ENCODE measurements at places on chromosomes 7 and 10.
A peak's percentile ranks its signal among the peaks of the same experiment; 100 is the strongest.

GRCh38 chr10:129097776-129098330, 369.2 kb upstream of the MGMT start:
- no peak for DNase-seq

- DNase-seq = no peak
Measured at GRCh38 chr10:6249698-6250097, 47.0 kb downstream of the PFKFB3 start.

DNA sequence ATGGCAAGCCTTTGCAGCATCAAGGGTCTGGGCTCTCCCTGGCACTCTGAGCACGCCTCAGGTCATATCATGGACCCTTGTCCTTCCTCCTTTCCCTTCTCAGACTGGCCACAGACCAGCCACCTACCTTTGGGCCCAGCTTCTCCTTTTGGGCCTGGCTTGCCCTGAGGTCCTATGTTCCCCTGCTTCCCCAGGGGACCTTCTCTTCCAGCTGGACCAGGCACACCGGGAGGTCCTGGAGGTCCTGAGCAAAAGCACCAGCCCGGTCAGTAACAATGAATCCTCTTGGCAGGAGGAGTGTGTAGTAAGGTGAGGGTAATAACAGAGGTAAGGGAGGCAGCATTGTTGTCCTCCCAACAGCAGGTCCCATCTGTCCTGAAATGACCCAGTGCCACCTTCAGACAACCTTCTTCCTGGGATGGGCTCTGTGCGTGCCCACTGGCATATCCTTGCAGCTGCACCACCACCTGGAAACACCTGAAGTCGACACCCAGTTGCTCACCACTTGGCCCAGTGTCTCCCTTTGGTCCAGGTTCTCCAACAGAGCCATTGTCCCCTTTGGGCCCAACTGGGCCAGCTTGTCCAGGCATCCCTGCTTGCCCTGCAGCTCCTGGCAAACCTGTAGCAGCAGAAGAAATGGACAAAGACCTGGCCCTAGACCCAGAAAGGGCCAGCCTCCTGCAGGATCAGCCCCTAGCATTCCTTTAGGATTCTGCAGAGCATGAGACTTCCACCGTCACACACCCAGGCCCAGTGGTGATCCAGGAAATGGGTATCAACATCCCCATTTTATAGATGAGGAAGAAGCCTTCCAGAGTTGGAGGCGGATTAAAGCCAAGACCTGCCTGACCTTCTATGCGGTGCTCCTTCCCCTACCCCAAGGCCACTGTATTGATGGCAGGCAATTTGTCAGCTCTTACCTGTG, 6.4 kb downstream of the SFTPD start:
- no peak for DNase-seq

GRCh38 chr7:1253681-1254181, 21.1 kb downstream of the UNCX start:
- DNase-seq = no peak

- no peak for DNase-seq
Measured at GRCh38 chr7:137992550-137993394, 9.1 kb downstream of the CREB3L2 start.

- DNase-seq = no peak
Measured at GRCh38 chr7:45716380-45717203, 142.4 kb downstream of the ADCY1 start.

DNA sequence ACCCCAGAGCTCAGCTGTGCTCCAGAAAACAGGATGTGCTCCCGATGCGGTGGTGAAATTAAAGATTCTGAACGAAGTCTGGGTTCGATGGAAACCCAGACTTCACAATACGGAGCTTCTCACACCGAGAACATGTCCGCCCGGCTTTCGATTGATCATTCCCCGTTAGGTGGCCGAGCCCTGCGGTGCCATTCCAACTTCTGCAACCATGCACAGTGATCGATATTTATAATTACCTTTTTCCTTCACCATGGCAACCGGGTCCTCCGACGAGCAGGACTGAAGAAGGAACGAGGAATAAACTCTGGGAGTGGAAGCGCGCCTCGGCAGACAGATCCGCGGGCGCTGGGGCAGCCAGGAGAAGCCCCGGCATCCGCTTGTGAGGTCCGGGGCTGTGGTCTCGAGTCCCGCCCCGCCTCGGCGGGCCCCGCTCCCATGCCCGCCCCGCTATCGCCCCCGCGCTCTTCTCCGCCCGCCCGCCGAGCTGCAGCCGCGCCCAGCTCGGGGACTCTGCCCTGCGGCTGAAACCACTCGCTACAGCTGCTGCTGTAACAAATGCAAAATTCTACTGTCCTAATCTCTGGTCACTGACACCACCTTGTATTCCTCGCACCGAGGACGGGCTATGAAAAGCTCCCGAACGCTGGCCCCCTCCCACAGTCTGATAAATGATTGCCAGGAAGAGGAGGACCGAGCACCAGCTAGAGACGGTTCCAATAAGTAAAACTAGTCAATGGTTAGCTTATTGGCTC, 26.2 kb downstream of the ABLIM1 start:
- DNase-seq = no peak

- no peak for DNase-seq
Measured at GRCh38 chr10:79927111-79927828, 21.6 kb downstream of the SFTPD start.

GRCh38 chr7:146067880-146068279, 48.7 kb upstream of the CNTNAP2 start:
- DNase-seq = no peak

- DNase-seq = no peak
Measured at GRCh38 chr10:66085906-66086305, 839.9 kb upstream of the LRRTM3 start.

GRCh38 chr7:108001764-108002725, 916 bp downstream of the LAMB1 start:
- DNase-seq = peak; percentile 22

DNA sequence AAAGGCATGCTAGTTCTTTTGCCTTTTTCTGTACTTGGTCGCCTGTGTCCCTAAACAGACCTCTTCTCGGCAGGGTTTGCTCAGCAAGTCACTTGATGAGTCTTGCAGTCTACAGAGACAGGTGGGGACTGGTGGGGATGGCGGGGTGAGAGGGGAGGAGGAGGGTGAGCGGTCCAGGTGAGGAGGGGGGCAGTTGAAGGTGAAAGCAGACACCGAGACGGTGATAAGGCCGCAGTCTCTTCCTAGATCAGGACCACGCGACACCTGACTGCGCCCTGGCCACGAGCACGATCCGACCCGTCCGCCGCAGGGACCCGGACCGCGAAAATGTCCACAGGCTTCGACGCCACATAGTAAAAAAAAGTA, 566 bp downstream of the ASNS start:
- DNase-seq = no peak

DNA sequence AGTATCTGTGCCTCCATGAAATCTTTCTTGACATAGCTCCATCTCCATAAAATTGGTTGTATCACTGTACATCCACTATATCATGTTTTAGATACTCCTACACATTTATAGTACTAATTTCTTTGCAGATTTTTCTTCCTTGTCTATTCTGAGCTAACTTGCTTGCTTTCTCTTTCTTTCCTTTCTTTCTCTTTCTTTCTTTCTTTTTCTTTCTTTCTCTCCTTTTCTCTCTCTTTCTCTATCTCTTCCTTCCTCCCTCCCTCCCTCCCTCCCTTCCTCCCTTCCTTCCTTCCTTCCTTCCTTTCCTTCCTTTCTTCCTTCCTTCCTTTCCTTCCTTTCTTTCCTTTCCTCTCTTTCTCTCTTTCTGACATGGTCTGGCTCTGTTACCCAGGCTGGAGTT, 23.7 kb downstream of the TASOR2 start:
- no peak for DNase-seq

- no peak for DNase-seq
Measured at GRCh38 chr7:79653136-79653631, 199.7 kb upstream of the MAGI2 start.

DNA sequence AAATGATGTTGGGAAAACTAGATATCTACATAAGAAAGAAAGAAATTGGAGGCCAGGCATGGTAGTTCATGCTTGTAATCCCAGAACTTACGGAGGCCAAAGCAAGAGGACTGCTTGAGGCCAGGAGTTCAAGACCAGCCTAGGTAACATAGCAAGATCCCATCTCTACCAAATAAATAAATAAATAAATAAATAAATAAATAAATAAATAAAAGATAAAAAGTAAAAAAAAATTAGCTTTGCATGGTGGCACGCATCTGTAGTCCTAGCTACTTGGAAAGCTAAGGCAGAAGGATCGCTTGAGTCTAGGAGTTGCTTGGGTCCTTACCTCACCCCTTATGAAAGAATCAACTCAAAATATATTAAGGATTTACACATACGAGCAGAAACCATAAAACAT, 193.5 kb upstream of the NOBOX start:
- no peak for DNase-seq

DNA sequence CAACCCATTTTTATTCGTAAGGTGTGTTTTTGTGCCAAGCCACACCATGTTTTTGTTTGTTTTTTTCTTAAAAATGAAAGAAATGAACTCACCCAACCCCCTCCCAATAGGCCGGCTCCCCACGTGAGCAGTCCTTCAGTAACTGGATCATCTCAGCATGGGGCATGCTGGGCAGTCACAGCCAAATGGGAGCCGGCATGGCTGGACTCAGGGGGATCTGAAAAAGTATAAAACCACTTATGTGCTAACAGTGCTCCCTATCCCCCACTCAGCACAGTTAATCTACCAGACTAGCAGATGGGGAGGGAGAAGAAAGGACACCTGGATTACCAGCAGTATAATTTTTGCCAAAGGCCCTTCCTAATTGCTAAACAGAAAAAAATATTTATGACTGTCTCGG, 39.3 kb downstream of the BAZ1B start:
- no peak for DNase-seq

DNA sequence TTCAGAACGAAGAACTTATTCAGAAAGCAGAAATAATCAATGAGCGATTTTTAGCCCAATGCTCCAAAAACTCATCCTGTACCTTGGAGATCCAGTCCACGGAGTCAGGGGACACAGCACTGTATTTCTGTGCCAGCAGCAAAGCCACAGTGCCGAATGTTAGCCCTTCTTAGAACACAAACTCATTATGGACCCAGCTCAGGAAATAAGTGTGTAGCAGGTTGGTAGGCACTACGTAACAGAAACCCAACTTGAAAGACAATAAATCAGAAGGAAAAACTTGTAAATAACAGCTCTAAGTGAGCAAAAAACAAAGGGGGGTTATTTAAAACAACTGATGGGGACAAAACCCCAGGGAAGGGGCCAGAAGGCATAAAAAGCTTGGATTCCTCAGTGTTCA, 112.0 kb upstream of the PRSS1 start:
- no peak for DNase-seq

DNA sequence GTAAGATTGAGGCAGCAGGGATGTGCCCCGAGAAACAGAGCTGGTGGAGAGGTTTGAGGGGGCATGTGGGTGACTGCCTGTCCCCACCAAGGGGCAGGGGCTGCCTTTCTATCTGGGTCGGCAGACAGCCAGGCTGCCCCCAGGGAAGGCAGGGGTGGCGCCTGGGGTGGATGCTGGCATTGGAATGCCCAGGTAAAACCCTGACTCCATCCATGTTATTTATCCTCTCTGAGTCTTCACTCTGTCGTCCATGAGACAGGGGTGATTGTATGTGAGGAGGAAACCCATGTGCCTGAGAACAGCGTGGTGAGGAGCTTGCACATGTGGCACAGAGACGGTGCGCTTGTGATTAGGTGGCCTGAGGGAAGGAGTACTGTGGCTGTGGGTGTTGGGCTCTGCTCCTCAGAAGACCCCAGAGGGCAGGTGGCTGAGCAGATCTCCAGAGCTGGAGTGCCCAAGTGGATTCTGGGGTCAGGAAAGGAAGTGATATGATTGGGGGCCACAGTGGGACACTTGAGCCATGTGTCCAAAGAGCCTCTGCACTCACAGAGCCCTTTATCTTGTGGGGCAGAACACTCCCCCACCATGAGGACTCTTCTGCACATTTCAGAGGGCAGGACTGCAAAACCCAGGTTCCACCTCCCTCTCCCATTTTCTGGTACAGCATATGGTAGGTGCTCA, 100.4 kb upstream of the RET start:
- no peak for DNase-seq

- no peak for DNase-seq
Measured at GRCh38 chr10:86215712-86216111, 150.9 kb downstream of the GRID1 start.

DNA sequence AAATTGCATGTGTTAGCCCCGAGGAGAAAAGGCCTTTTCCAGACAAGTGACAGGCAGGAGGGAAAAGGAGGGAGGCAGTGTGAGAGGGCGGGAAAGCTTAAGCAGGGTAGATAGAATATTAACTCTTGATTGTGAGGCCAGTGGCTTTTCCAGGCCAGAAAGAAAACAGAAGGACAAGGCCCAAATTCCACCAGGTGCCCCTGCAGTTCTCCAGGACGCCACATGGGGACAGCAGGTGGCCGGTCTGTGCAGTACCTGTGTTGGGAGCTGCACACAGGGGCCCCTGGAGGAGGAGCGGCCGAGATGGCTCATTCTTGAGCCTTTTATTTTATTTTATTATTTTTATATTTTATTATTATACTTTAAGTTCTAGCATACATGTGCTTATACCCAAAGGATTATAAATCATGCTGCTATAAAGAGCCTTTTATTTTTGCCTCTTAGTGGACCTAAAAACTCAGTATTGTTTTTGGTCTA, 141.3 kb upstream of the KLF14 start:
- peak; percentile 66 for DNase-seq

GRCh38 chr7:142503036-142503435, 245.2 kb upstream of the PRSS58 start:
- no peak for DNase-seq

- no peak for DNase-seq
Measured at GRCh38 chr10:85557077-85557476, 809.5 kb downstream of the GRID1 start.

DNA sequence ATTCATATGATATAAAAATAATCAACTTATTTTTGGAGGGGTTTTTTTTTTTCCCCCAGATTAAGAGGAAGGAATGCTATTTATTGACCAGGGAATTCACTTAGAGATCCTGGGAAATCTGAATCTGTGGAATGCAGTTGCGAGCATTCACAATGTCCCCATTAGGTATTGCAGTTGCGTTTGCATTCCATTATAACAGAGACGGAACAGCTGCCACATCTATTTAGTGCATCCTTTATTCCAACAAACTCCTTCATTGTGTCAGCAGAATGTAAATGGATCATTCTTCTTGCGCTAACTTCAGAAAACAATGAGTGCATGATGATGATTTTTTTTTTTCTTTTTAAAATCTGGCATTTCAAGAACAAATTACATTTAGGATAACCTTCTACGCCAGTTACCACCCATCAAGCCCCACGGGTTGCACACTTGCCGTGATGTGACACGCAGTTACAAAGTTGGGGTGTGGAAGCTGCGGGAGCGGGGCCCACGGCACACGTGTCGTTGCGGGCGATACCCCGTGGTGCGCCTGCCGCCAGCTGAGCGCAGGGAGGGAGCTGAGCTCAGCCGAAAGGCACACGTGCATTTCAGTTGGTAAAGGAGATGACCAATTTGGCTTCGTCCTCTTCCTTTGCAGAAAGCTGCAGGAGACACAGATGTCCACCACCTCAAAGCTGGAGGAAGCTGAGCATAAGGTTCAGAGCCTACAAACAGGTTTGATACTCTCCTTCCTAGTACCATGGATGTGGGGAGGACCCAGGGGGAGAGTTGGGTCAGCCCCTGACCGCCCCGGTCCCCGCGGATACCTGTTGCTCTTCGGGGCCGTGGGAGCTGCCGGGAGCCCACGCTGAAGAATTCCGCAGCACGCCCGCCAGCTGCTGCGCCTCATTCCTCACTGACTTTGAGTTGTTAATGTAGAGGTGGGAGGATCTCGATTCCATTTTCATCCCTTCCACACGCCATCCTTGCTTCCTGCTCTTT, 175.3 kb upstream of the SH2B2 start:
- no peak for DNase-seq

All from NCI-H2081 (cell line).